Uterine smooth muscle cell (primary cell): ENCODE measurements at places on chromosomes 16 and 17. TPM values are rescaled to one million over a fixed set of nuclear protein-coding genes. Genes with fewer than 3 reads are reported as not detected.

TBC1D16 gene
- 23.8 and 47.5 TPM in 2 replicates for total RNA-seq

FADS6 gene
- total RNA-seq = not detected in 2 replicates

RUNDC3A gene
- not detected in 2 replicates for total RNA-seq

TAF15 gene
- 66.9 and 96.7 TPM in 2 replicates for total RNA-seq

SLC38A8 gene
- total RNA-seq = not detected in 2 replicates

CCL1 gene
- not detected in 2 replicates for total RNA-seq

CCL16 gene
- not detected in 2 replicates for total RNA-seq

TBC1D3C gene
- total RNA-seq = not detected in 2 replicates

VAT1L gene
- total RNA-seq = 18.7 TPM in 2 replicates

B4GALNT2 gene
- under 0.01 TPM in 1 of 2 replicates, not detected in the other for total RNA-seq

MT1B gene
- not detected in 2 replicates for total RNA-seq

PHKB gene
- 68.3 and 75.4 TPM in 2 replicates for total RNA-seq
